Posterior vena cava (tissue), 2 donors: ENCODE measurements at places on chromosomes 5 and 9. TPM values are rescaled to one million over a fixed set of nuclear protein-coding genes. Genes with fewer than 3 reads are reported as not detected.
A peak's percentile ranks its signal among the peaks of the same experiment; 100 is the strongest.

DNA sequence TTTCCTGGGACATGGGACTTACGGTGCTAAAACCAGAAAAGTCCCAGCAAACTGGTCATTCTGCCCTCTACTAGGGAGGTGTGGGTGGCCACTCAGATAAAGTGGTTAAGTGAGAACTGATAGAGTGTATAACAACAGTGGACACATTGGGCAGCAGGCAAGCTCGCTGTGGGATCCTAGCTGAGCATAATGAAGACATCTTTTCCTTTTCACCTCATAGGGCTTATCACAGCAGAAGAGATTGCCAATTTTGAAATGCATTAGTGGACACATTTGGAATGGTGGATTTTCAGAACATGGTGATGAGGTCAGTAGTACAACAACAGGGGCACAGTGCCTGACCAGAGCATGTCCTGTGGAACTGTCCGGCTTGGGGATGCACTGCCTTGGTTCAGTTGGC is 477.1 kb upstream of the KIF2A start:
- DNase-seq = no peak

DNA sequence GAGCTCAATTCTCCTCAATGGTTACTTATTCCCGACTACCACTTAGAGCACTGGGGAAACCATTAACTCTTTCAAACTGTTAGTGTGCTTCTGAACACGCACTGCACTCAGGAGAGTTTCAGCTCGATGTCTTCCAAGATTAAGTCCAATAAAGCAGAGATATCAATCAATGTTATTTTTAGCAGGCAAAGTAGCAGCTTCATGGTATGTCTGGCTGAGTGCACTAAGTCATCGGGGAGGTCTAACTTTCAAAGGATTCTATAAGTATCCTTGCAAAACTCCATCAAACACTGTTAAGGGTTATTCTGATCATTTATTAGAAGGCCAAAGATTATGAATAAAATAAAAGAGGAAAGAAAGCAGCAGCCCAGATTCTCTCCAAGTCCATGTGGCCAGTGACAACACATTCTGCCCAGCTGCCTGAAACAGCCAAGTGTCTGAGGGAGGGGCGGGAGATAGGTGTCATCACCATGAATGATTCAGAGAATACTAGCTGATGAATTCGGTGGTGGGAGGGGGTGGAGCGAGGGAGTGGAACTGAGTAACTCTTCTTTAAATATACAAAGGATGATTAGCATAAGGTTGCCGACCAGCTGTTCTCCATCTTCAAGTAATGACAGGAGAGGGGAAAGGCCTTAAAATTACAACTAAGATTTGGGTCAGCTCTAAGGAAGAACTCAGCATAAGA is 21.3 kb downstream of the NREP start:
- DNase-seq = no peak

DNA sequence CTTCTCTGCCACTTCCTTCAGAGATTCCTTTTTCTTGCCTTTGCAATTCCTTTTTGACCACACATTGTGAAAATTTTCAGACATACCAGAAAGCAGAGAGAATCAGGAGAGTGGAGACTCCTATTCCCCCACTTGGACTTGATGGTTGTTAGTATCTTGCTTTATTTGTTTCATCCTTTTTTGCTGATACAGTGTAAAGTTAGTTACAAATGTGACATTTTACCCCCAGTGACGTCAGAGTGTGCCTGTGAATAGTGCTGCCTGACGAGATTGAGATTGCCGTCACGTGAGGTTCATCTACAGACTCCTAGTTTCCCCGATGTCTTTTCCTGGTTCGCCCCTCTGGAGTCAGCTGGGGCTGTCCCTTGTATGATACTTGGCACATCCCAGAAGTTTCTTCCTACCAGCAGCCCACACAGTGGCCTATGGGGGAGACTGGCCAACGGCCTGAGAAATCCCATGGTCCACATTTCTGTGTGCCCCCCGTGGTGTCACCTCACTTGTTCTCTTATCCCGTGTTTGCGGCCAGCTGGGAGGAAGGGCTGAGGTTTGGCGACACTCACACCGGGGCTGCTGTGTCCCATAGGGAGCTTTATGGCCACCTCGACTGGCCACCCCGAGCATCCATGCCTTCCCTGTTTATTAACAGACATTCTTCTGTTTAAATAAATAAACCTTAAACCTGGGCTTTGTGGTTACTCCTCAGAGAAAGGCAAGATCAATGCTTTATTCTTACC is 48.2 kb upstream of the CACNA1B start:
- no peak for DNase-seq

- DNase-seq = no peak
Measured at GRCh38 chr5:80959768-80960442, at the start of gene RASGRF2. TSS of gene RASGRF2 (plus strand) at chr5:80960363. CDS start at chr5:80960739, 376 bp downstream.

GRCh38 chr5:135032695-135032998 is 1.4 kb downstream of the PITX1 start:
- DNase-seq = no peak

DNA sequence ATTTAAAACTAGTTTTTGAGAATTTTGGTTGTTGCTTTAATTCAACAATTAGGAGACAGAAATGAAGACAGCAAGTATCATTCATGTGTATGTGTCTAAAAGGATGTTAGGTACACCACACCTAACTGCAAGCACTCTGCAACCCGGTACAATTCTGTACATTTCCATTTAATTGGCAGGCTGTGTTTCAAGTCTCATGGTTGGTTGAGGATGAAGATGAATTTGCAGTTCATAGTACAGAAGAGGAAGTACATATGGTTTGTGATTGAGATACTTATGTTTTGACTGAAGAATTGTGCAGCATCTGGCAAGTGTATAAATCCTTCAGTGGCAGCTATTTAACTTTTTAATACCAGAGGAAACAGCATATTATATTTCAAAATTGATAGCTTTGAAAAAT is 628.7 kb upstream of the ZNF608 start:
- DNase-seq = no peak

DNA sequence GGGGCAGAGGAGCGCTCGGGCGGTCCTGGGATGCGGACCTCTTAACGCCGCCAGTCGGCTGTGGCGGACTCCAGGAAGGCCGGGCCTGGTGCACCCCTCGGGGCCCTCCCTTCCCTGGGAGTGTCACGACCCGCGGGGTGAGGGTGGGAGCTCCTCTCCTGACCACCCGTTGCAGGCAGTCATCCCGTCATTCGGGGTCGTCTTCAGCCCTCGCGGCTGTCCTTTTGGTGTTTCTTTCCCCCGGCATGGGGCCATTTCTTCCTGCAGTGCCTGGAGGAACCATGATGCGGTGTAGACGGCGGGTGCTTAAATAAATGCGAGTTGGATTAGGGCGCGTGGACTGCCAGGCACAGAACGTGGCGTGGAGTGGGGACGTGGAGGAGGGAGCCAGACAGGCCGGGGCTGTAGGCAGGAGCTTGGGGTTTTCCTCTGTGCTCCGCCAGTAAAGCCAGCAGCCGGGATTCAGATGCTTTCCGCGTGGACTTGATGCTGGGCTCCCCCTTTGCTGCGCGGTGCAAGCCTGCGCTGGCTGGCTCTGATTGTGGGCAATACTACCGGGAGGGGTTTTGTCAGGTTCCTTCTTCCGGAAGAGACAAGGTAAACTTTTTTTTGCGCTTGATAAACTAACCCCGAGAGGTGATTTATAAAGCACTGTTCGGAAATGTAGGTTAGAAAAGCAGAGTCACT is 868 bp downstream of the KDM4C start:
- DNase-seq = peak; percentile 87

DNA sequence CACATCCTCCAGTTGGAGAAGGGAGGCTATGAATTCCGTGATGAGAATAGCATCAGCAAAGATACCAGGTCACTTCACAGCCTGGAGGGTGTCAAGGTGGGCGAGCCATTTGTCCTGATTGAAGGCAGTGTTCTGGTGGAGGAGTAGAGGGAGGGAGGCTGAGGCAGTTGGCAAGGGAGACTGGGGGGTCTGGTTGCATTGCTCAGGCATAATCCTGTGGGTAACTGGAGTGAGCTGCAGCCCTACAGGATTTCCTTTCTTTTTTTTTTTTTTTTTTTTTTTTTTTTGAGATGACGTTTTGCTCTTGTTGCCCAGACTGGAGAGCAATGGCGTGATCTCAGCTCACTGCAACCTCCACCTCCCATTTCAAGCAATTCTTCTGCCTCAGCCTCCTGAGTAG is 223.9 kb upstream of the KLF4 start:
- DNase-seq = no peak

DNA sequence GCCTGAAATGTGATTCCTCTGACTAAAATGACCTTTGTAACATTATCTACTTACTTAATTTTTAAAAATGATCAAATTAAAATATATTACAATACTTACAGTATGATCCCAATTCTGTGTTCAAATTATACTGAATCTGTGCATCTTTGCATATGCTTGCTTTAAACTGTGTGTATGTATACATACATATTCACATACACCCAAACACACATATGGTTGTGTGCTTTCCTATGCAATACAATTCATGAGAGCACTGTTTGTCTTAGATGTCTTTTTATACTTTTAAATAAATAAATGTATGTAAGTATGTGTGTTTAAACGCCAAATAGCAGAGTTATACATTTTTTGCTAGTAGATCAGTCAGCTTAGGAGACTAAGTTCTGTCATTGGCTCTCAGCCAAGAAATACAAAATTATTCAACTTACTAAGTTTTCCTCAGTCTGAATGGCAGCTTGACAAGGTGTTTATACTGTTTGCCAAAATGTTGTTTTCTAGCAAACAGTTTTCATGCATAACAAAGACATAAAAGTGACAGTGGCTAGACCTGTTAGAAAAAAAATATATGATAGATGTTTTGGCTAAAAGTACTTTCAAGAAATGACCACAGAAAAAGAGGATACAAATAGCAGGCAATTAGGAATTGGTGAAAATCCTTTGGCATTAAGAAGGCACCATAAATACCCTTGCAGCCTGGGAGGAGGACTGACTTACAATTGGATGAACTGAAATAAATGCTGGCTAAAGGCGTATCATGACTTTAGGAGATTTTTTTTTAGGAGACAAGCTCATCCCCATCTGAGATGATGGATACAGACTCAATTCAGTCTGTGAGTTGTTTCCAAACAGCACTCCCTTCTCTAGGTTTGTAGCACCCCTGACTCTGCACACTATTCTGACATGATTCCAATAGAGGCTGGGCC is 7.9 kb downstream of the TICAM2 start:
- no peak for DNase-seq

DNA sequence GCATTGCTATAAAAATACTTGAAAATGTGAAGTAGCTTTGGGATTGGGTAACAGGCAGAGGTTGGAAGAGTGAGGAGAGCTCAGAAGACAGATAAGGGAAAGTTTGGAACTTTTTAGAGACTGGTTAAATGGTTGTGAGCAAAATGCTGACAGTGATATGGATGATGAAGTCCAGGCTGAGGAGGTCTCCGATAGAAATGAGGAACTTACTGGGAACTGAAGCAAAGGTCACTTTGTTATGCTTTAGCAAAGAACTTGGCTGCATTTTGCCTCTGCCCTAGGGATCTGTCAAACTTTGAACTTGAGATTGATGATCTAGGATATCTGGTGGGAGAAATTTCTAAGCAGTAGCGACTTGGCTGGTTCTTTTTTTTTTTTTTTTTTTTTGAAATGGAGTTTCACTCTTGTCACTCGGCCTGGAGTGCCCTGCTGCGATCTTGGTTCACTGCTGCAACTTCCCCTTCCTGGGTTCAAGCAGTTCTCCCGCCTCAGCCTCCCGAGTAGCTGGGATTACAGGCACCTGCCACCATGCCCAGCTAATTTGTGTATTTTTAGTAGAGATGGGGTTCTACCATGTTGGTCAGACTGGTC is 998.9 kb downstream of the TLE1 start:
- no peak for DNase-seq

DNA sequence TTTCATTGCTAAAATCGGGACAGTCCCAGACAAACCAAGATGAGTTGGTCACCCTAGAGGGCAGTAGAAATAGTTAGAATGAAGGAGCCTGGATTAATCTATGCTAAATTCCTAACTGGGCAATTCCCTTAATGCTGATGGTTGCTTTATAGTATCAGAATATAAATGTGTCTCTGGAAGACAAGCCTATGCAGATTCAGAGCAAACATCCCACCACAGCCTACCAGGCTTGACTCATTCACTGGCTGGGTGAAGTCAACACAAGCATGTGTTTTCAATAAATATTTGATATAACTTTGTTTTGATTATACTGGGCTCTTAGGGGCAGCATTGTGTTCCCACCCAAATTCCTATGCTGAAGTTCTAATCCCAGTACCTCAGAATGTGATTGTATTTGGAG is 79.3 kb downstream of the RMI1 start:
- DNase-seq = no peak

DNA sequence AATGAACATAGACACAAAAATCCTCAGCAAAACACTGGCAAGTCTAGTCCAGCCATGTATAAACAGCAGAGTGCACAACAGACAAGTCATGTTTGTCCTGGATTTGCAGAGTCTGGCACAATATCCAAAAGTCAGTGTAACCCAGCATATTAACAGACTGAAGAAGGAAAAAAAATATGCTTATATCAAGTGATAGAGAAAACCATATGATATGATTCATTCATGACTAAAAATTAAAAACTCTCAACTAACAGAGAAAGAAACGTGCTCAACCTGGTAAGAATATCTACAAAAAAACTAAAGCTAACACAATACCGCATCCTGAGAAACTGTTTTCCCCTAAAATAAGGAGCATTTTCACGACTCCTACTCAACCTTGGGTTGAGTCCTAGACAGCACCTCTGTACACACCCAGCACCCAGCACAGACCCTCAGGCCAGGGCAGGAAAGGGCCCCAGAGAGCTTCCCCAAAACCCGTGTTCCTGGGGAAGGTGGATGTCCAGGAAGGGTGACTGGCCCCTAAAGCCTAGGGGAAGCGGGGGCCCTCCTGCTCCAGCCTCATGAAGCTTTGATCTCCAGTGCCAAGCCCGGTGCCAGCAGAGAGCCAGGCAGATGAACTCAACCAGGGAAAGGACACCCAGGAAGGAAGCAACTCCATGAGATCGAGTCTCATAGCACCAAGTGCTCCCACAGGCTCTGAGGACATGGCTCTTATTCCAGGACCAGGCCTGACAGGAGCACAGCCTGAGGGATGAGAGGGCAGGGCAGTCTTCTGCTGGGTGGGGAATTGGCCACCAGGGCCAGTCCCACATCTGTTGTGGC is 38.9 kb downstream of the ADAMTS2 start:
- peak; percentile 55 for DNase-seq

- DNase-seq = no peak
Measured at GRCh38 chr9:124621371-124622328, 114.5 kb upstream of the NR5A1 start.

Gene RANBP3L
- total RNA-seq = 2.2 TPM

Gene C9orf78
- 31.3 TPM for total RNA-seq

Gene SCGB3A2
- total RNA-seq = not detected
